Skin of body (tissue), 3 donors: ENCODE measurements at places on chromosomes 5 and 9. TPM values are rescaled to one million over a fixed set of nuclear protein-coding genes. Genes with fewer than 3 reads are reported as not detected.

DNA sequence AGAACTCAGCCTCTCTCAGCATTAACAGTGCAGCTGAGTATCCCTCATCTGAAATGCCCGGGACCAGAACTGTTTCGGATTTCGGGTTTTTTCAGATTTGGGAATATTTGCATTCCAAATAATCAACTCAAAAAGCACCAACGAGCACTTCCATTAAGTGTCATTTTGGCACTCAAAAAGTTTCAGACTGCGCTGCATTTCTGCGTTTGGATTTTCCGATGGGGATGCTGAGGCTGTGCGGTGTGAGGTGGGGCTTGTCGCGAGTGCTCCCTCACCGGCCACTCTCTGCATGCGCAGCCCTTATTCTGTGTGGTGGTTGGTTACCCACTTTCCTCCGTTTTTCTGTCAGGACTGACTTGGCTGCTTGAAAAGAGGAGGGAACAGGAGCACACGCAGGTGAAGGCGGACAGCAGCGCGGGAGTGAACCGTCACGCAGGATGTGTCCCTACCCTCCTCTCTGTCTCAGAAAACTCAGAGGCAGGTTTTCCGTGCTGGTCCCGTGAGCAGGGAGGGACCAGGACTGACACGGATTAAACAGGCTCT is 8.4 kb downstream of the UBAC1 start:
- no peak for DNase-seq

- no peak for DNase-seq
Observed at GRCh38 chr5:140348104-140348503, 1.7 kb upstream of the HBEGF start.

DNA sequence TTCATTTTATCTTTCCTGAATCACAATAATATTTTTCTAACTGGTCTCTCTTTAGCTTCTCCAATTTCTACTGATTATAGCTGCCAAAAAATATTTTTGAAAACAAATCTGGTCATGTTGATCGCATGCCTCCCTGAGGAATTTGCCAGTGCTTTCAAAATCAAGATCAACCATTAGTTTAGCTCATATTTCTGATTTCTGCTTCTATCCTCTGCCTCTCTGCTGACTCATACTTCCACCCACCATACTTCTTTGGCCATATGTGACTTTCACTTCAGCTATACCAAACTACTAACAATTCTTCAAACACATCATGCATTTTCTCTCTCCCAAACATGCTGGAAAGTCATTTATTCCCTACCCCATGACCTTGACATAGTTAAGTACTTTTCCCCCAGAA is 636.5 kb downstream of the TLE1 start:
- no peak for DNase-seq

- DNase-seq = peak; percentile 89
Observed at GRCh38 chr9:35882263-35882848, 12.2 kb upstream of the OR13J1 start.

GRCh38 chr5:150434464-150434863 is 15.1 kb downstream of the RPS14 start:
- peak; percentile 68 for DNase-seq

- no peak for DNase-seq
Observed at GRCh38 chr9:77210116-77210515, 32.8 kb downstream of the VPS13A start.

DNA sequence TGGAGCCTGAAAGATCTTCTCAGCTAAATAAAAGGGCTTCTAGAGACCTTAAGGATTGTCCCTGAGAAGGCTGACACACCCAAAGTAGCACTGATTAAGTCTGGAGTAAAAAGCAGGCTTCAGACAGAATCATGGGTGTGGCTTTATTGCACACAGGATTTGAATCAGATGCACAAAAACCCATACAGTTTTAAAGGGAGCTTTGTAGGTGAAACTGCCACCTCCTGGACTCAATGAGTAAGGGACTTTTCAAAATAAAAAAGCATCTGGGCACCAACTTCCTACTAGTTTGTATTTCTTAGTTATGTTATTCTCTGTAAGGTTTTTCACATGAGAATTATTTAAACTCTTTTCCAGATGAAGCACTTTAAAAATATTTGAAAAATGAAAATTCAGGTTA is 129.4 kb downstream of the EDIL3 start:
- no peak for DNase-seq

- no peak for DNase-seq
Observed at GRCh38 chr9:109255394-109255793, 65.5 kb downstream of the EPB41L4B start.

GRCh38 chr5:39119404-39120051 is 45.3 kb upstream of the RICTOR start:
- DNase-seq = no peak

- DNase-seq = no peak
Observed at GRCh38 chr5:107121793-107122519, 548.8 kb downstream of the EFNA5 start.

DNA sequence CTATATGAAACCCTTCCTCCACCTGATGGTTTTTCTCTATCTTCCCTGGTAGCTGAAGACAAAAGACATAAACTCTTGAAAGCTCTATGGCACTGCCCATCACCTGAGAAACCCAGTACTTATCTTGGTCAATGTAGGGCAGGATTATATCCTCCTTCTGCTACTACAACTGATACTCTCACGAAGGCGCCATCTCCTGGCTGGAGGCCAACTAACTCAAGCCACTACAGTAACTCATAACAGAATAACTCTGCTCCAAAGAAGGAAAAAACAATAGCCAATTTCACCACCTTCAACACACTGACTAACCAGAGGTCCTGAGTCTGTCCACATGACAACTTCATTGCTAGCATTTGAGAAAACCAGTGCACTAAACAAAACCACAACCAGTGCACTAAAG is 409.2 kb downstream of the CETN3 start:
- DNase-seq = no peak

DNA sequence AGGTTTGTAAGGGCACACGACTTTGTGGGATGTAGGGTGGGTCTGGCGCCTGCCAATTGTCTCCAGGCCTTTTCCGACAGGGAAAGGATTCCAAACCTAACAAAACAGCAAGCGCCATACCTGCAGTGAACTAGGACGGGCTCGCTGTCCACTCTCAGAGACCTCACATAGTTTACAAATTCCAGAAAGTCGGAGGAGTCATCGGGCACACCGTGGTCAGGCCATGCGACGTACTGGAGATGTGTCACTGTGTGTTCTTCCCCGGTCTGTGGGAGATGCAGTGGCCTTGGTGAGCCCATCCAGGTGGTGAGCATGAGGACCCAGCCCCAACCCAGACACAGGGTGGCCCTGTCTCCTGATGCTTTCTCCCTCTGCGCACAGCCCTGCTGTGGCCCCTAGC is 61.3 kb upstream of the EPB41L4B start:
- no peak for DNase-seq

GRCh38 chr9:85569988-85570387 is 171.8 kb downstream of the AGTPBP1 start:
- no peak for DNase-seq

- no peak for DNase-seq
Observed at GRCh38 chr9:127216888-127217217, 47.7 kb upstream of the GARNL3 start.

DNA sequence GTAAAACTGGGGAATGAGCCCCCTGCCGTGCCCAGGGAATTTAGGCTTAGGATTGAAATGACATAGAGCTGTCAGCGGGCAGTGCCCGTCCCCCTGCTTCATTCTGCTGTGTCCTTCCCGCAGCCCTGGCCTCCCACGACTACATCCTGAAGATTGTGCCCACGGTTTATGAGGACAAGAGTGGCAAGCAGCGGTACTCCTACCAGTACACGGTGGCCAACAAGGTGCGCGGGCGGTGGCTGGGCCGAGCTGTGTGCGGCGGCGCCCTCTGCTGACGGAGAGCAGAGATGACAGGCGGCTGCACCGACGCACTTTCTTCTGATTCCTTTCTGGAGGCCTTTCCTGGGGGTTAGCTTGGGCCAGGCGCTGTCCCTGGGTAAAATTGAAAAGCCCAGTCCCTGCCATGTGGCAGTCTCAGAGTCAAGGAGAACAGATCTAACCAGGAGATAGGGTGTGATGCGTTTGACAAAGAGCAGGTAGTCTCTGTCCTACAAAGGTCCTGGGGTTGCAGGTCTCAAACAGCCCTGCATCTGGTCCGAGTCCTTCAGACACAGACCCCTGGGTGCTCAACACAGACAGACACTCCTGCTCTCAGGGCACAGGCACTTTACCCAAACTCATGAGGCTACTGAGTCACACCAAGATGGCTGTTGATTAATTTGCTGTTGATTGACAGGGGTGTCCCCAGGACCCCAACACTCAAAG is 26.8 kb upstream of the RPL26L1 start:
- DNase-seq = peak; percentile 39

DNA sequence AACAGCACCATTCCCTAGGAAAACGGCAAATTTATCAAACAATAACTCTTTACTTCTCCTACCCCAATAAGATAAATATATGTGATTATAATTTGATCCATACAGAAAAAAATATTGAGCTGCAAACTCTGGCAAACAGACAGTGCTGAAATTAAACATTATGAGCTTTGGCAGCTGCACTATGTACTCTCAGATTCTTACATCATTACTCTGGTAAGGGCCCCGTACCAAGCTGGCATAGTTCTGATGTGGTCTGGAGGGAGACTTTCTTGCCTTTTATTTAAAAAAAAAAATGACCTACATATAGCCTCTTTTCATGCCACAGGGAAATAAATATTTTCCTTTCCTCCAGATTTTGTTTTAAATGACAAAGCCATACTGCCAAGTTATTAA is 95.0 kb downstream of the NR6A1 start:
- peak; percentile 25 for DNase-seq

GRCh38 chr5:126020770-126021169 is 402.4 kb upstream of the GRAMD2B start:
- no peak for DNase-seq

DNA sequence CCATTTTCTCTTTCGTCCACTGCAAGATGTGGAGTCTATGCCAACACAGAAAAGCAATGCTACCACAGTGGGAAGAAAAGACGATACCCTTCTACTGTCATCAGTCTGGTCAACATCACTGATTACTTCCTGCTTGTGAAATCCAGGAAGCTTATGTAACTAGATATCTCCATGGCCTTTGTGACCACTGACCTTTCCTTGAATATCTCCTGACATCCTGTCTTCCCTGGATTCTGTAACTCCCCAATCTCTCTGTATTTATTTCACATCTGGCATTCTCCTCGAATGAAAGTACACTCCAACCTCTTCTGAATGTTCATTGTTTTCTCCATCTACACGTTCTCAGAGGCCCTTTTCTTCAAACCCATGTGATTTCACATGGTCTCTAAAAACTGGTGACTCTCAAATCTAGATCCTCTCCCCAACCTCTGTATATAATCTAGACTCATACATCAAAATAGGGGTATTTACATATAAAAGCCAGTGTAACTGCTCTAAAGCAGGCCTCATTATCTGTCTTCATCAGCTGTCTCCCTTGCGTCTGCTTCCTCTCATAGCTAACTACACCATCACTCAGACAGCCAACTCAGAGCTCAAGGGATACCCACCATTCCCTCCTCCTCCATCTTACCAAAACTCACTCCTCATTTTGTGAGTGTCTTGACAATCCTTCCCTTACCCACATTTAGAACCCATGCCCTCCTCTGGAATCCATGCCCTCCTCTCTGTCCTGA is 156.8 kb downstream of the SEMA5A start:
- DNase-seq = no peak

GRCh38 chr9:96447406-96447805 is 2.6 kb upstream of the HABP4 start:
- DNase-seq = no peak

- DNase-seq = no peak
Observed at GRCh38 chr9:120855827-120856670, 13.3 kb upstream of the PSMD5 start.

DNA sequence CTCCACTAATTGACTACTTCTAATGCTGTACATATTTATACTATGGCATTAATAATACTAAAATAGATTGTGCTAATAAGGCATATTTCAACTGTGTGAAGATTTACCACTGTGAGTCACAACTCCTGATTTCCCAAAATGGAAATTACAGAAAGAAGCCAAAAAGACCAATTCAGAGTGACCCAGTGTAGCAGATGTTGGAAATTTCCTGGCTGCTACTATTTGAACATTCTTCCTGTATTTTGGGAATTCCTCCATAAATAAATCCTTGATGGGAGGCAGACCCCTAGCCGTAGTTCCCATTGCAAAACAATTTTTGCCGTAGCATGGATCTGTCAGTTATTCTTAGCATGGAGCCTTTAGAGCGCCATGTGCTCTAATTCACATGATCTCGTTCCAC is 11.4 kb upstream of the PRUNE2 start:
- DNase-seq = no peak

GRCh38 chr9:133813749-133814585 is 75.8 kb upstream of the SARDH start:
- DNase-seq = peak; percentile 29

DNA sequence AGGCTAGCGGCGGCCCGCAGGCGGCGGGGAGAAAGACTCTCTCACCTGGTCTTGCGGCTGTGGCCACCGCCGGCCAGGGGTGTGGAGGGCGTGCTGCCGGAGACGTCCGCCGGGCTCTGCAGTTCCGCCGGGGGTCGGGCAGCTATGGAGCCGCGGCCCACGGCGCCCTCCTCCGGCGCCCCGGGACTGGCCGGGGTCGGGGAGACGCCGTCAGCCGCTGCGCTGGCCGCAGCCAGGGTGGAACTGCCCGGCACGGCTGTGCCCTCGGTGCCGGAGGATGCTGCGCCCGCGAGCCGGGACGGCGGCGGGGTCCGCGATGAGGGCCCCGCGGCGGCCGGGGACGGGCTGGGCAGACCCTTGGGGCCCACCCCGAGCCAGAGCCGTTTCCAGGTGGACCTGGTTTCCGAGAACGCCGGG is 253 bp downstream of the SLC12A2 start:
- DNase-seq = no peak

CDH10 gene
- 0.79 TPM for total RNA-seq

C5orf58 gene
- not detected for total RNA-seq

TTC23L gene
- 0.79 TPM for total RNA-seq

MZB1 gene
- 0.89 TPM for total RNA-seq

TMC1 gene
- 0.69 TPM for total RNA-seq

NR2F1 gene
- 4.8 TPM for total RNA-seq

FSD1L gene
- total RNA-seq = 9.9 TPM

ADGRD2 gene
- not detected for total RNA-seq

SEMA5A gene
- total RNA-seq = 31.5 TPM

TAS2R1 gene
- total RNA-seq = not detected

SLC36A3 gene
- not detected for total RNA-seq

ADRA1B gene
- total RNA-seq = 0.79 TPM

KIF4B gene
- total RNA-seq = not detected
